ENCODE measurements at places on chromosomes 5 and 9.

DNA sequence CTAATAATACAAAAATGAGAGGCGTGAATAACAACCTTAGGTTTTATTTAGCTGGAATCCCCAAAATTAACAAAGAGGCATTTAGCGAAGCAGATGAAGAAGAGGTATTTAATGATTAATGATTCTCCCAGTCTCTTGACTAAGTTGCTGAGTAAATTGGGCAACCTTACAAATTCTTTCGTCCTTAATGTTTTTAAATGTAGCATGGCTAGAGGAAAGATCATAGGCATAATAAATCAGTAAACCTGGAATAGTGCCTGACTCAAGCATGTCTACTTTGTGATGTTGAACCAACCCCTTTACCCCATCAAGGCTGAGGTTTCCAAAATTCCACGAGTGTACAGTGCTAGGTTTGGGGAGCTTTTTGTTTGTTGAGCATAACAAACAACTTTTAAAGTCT lies 7.9 kb downstream of the BHMT start:
- DNase-seq: no peak

- no peak for DNase-seq
Measured at GRCh38 chr5:8209500-8209899, 340.6 kb downstream of the MTRR start.

- DNase-seq: no peak
Measured at GRCh38 chr9:78115073-78115472, 83.5 kb upstream of the GNAQ start.

DNA sequence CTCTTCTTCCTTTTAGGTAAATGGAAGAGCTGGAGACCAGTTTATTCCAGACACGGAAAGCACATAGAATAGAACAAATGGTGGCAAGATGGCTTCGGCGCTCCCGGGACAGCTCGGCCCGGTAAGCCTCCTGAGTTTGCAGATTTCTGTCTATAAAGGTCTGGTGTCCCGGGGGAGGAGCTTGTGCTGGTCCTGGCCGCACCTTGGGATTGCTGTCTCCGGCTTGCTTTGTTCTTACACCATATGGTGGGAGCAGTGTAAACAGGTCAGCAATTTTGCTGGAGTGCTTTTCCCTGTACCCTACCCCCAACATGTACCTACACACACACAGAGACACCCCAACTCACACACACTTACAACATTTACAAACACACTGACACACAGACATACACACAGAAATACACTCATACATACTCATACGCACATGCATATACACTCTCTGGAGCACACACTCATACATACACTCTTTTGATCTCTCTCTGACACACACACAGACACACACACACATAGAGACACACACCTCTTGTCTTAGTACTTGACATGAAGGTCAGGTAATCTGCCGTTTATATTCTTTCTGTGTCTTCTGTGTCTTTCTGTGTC lies 42.0 kb downstream of the FRMPD1 start:
- no peak for DNase-seq

DNA sequence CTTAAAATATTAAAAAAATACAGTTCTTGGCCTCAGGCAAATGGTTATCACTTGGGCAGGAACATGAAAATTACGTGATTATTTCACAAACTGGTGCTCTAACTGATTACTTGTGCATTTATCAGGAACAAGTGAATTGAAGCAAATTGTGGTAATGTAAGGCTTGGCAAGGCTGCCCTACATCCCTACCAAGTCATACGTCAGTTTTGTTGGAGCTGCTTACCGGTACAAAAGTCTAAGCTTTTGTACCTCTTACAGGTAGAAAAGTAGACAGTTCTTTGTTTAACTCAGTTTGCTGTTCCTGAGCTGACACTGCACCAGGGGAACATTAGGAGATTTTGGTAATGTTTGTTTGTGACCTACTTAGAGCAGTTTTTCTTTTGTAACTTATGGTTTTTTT lies 2.2 kb downstream of the G3BP1 start:
- DNase-seq: no peak
